Fibroblast of skin of scalp (primary cell): ENCODE measurements at places on chromosomes 3 and 15.
A peak's percentile ranks its signal among the peaks of the same experiment; 100 is the strongest.

GRCh38 chr15:61158504-61159407 lies 70.3 kb downstream of the RORA start:
- peak; percentile 3 for DNase-seq

DNA sequence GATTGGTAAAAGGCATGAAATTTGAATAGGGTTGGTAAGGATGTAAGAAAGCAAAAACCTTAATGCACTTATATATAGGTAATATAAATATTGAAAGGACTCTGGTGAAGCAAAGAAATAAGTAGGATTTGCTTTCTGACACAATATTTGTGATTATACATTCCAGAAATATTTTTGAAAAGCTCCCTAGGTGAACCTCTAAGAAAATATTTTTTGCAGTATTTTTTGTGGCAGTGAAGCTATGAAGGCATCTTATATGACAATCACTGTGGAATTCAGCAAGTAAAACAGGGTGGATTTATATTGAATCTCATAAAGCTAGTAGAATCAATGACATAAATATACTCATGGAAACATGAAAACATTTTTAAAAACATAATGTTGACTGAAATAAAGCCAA lies 119.6 kb upstream of the EPHA3 start:
- peak; percentile 46 for DNase-seq

- DNase-seq: peak; percentile 62
These were observed 1.3 kb downstream of the ELL3 start for GRCh38 chr15:43775411-43775965.

- no peak for DNase-seq
These were observed 23.3 kb upstream of the TF start for GRCh38 chr3:133722935-133723334.

DNA sequence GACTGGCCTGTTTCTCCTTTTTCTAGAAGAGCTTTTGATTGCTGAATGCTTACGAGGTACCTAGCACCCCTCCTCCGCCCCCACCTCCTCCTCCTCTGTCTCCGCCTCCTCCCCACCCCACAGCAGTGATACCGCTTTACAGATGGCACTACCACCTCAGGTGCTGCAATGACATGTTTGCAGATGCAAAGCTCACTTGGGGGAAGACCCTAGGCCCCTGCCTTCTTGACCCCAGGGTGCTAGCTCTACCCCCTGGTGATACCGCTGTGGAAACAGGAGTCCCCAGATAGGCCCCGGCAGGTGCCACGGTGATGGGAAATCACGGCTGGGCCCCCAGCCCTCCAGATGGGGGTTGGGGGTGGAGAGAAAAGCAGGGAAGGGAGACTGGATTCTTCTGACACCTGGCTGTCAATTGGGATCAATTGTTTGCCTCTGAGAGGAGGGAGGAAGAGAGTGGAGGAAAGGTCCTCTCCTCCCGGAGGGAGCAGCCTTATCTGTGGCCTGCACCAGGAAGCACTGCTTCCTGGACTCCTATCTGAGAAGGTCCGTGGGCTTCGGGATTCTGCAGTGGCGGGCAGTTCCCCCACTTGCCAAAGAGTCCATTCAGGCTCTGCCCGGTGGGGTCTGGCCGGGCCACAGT lies 37.6 kb downstream of the DNASE1L3 start:
- no peak for DNase-seq

- DNase-seq: no peak
These were observed 9.9 kb downstream of the FYCO1 start for GRCh38 chr3:45985532-45986302.

- no peak for DNase-seq
These were observed 130.1 kb downstream of the SRGAP3 start for GRCh38 chr3:9119331-9119730.

DNA sequence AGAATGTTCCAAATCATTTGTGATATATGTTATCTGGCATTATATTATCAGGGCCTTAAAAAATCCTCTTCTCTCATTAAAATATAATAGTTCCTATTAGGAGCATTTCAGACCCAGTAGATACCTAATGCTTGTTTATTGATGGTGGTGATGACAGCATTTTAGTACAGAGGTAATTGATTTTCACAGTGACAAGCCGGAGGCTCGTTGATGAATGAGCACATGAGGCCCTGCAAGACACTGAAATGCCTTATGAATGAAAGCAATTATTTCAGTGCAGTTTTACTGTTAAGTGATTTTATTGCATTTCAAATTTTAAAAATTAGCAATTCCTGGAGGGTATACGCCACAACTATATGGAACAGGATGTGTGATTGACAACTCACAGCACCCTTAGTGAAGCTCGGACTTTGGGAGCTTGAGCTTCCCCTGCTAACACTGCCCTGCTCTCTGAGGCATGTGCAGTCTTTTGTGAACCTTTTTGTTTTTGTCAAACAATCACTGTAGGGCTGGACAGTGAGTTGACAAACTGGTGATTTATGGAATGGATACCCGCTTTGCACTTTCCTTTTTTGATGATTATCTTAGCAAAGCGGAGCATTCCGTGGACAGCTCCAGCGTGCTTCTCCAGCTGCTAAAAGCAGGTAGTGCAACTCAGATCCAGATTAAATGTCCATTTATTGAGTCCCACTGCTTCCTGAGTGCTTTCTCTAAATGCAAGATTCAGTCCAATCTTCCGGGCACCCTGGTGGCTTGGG lies 187.0 kb upstream of the ATP10A start:
- DNase-seq: no peak

GRCh38 chr3:190070622-190071347 lies 49.9 kb downstream of the P3H2 start:
- peak; percentile 57 for DNase-seq

- peak; percentile 74 for DNase-seq
These were observed at the start of gene LRRC2 for GRCh38 chr3:46566040-46566641. Gene LRRC2 (minus strand): TSS chr3:46566302. CDS start chr3:46551591, 14,711 bp downstream.

DNA sequence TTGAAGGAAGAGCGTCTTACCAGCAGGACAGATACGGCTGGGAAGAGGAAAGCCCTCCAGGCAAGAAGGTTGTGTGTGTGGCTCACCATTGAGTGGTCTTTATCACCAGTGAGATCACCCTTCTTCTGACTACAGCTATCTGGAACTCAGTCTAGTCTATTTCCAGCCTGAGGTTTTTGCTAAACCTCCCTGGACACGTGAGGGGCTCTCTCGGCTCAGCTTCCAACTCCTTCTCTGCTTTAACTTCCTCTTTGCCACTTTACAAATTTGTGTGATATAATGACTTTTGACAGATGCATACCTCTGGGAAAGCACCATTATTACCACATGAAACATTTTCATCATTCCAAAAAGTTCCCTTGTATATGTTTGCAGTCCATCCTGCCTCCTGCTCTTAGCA lies 15.3 kb upstream of the ROPN1 start:
- DNase-seq: peak; percentile 18

DNA sequence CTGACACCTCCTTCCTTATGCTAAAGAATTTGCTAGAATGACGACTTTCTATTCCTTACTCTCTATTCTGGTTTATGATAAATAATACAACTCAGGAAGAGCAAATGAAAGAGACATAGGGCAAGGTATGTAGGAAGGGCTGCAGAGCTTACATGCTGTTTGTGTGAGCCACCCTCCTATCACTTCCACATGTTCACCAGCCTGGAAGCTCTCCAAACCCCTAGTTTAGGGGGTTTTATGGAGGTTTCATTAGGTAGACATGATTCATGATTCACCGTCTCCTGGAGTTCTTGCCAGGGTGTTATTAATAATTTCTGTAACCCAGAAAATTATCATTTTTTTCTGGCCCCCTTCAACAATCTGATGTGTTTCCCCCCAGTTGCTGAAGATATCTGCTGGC lies 172.1 kb upstream of the COL8A1 start:
- peak; percentile 21 for DNase-seq

DNA sequence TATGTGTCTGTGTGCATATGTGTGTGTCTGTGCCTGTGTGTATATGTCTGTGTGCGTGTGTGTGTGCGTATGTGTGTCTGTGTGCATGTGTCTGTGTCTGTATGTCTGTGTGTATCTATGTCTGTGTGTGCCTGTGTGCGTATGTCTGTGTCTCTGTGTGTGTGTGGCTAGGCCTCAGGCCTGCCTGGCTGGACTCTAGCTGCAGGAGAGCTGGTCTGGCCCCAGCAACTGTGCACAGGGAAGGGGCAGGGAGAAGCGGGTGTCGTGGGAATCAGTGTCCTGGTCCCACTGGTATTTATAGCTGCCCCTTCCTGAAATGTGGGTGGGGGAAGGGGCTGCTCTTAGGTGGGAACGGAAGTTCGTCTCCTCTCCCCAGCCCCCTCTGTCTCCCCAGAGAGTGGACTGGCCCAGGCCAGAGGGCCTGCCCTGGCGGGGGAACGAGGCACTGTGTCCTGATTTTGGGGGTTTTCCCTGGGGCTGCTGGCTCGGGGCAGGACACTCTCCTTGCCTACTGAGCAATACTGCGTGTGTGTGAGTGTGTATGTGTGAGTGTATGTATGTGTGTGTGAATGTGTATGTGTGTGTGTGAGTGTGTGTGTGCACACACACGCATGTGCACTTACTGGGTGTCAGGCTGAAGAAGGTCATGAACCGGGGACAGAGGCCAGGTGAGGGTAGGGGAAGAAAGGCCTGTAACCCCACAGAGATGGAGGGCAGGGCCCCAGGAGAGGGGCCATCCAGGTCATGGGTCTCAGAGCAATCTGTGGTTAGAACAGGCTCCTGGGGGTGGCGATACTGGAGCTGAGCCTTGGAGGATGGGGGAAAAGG lies 6.6 kb downstream of the CSPG4 start:
- no peak for DNase-seq

GRCh38 chr15:68211656-68212320 lies 6.7 kb upstream of the CALML4 start:
- no peak for DNase-seq

DNA sequence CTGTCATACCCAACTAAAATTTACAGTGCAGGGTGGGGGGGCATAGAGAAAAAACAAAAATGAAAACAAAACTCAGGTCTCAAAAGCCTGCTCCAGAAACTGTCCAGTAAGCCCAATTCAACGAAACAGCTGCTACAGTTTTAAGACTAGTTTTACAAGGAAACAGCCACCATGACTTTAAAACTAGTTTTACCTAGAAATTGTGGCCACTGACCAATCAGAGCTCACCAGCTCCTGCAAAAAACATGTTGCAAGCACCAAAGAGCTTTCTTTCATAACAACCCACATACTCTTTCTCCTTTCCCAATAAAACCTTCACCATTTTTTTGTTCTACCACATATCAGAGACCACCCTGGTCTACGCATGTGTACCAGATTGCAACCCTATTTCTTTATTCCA lies 7.3 kb upstream of the CFAP91 start:
- DNase-seq: peak; percentile 7

DNA sequence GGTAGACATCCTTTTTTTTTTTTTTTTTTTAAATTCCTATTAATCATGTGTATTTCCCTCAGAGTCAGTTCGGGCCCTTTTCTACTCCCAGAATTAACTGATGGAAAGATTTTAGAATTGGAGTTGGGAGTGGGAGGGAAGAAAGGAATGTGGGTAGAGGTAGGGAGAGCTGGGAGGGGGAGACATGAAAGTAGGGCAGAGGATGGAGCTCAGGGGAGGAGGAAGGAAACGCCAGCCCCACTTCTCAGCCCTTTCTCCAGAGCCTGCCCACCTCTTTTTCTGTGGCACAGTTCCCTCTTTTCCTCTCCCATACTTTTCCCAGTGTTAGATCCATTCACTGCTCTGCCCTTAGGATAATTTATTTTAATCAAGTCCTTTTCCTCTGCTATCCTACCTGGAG lies 129.4 kb downstream of the VPS8 start:
- DNase-seq: no peak

GRCh38 chr3:133455960-133456359 lies 56.1 kb downstream of the BFSP2 start:
- no peak for DNase-seq

GRCh38 chr3:145959457-145960088 lies 201.4 kb downstream of the PLOD2 start:
- DNase-seq: no peak

GRCh38 chr15:85026304-85027032 lies 44.8 kb downstream of the PDE8A start:
- DNase-seq: no peak

DNA sequence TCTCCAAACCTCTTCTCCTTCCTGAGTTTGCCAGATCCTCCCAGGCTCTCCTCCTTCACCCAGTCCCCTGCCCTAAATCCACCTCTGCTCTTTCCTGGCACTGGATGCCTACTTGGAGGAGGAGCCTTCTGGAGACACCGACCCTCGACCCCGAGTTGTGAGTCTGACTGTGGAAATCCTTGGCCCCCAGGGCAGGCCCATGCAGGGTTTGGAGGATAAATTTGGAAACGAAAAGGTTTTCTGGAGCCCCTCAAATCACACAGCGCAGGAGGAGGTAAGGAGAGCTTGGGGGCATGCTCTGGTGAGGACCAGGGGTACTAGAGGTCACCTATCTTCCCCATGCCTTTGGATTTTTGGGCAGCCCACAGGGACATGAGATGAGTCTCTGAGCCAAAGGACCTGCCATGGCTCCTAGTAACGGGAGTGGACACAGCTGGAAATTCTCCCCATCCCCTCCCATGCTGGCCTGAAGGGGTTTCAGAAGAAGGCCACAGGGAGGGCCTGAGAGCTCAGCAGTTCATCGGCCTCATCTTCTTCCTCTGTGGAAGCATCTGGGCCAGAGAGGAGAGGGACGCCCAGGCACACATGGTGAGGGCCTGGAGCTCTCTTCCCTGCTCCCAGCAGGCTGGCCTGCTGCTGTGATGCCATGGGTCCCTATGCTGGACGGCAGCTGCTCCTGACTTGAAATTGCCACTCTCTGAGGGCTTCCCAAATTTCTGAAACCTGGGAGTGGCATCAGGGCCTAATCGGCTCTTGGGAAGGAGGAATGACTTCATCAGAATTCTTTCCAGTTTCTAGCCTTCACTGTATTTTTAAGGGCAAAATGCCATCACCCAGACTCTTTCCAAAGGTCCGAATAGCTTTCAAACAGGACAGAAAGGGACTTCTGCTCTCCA lies 68.6 kb upstream of the ITGA11 start:
- peak; percentile 73 for DNase-seq

DNA sequence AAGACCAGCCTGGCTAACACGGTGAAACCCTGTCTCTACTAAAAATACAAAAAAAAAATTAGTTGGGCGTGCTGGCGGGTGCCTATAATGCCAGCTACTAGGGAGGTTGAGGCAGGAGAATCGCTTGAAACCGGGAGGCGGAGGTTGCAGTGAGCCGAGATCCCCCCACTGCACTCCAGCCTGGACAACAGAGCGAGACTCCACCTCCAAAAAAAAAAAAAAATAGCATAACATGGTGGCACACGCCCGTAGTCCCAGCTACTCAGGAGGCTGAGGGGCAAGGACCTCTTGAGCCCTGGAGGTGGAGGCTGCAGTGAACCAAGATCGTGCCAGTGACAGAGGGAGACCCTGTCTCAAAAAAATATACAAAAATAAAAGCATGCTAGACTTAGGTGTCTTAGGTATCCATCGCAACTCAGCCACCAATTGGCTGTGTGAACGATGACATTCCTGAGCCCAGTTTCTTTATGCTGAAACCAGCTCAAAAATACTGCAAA lies 6.2 kb downstream of the PLCH1 start:
- no peak for DNase-seq
